GM12892 (cell line): ENCODE measurements at places on chromosomes 16 and 17.

DNA sequence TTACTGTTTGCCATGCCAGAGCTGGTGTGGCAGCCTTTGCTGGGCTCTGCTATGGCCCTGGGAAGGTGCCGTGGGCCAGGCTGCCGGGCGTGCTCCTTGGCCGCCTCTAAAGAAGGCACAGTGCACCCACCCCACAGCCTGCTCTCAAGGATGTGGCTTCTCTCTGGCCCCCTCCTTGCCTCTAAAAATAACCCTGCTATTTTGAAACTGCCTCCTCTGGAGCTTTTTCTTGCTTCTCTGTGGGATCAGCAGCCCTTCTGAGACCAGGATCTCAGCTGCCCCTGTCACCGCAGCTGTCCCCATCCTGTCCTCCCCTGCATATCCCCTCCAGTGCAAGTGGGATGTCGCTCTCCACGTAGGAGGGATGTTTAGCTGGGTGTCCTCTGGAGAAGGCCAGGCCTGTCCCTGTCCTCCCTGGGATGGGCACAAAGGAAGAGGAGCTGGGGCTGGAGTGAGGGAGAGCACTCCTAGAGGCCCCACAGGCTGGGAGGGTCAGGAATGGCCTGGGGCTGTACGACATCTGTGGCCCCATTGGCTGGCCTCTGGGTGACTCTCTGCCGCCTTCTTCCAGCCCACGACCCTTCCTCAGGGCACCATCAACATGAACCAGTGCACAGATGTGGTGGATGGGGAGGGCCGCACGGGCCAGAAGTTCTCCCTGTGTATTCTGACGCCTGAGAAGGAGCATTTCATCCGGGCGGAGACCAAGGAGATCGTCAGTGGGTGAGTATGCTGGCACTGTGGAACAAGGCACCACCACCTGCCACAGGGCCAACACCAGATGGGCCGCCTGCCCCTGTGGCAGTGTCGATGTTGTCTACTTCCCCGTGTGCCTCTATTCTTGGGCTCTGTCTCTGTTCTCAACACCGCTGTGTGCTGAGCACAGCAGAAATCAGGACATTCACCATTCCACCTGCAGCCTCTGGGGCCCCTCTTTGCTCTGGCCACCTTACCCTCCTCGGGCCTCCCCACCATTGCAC lies 79.7 kb downstream of the PLD6 start:
- DNase-seq, result no peak

- DNase-seq, result no peak
These were observed 27.1 kb upstream of the IL21R start for GRCh38 chr16:27374804-27375425.

DNA sequence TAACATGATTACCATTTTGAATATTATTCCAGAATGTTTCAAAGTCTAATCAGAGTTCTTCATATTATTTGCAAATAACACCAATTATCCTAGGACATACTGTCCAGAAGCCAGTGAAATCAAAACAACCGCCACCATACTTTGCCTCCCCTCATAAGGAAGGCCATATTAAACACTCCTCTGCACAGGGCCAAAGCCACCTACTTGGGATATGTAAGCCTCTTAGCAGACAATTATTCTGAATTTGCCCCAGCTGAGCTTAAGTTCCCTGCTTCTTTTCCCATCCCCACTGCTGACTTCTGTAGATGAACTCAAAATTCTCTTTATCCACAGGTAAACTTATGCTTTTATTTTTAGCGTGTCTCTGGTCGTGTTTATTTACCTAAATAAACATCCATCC lies 374.0 kb downstream of the KIF2B start:
- no peak for DNase-seq

DNA sequence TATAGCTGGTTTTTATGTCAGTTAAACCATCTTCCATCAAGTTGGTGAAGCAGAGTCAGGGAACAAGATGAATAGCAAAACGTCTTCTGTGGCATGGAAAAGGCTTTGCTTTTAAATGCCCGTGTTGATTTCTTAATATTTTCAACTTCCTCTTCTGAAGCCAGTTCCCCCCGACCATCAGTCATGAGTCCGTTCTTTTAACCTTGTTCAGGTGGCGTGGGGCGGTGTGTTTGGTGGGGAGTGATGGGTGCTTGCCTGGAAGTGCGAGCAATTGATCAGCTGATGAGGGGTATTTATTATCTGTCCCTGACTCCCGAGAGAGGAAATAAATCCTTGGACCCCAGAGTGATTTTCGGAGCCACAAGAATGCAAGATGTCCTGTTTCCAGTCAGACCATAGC lies 147.1 kb downstream of the WWOX start:
- no peak for DNase-seq

DNA sequence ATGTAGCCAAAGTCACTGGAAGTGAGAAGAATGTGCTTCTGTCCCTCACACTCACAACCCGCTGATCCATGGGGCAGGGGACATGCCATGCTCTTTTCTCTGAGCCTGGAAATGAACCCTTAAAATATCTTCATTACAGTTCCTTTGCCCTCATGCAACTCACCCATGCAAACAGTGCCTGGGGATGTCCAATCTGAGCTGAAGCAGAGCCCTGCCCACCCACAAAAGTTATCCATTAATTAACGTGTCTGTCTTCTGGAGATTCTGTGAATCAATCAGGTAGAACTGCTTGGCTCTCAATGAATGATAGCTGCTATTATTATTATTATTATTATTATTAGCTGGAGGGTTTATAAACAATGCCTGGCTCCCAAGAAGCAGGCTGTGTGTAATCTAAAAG lies 133.7 kb downstream of the USP31 start:
- no peak for DNase-seq
